ENCODE measurements at places on chromosomes 7 and 10.

DNA sequence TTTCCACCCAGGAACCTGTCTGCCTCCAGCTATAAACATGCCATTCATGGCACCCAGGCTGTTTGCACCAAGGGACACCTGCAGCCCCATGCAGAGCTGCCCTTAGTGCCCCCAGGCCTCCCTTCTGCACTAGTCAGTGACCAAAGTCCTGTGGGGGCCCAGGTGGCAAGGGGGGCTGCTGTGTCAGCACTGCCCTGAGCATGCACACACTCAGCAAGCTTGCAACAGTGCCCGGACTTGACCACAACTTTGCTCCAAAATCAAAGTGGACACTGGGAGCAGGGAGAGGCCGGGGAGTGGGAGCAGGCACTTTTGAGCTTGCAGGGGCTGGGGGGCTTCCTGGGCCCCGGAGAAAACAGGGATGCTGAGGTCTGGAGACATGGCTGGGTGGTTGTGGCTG lies 192.9 kb upstream of the MBL2 start:
- DNase-seq, result no peak

DNA sequence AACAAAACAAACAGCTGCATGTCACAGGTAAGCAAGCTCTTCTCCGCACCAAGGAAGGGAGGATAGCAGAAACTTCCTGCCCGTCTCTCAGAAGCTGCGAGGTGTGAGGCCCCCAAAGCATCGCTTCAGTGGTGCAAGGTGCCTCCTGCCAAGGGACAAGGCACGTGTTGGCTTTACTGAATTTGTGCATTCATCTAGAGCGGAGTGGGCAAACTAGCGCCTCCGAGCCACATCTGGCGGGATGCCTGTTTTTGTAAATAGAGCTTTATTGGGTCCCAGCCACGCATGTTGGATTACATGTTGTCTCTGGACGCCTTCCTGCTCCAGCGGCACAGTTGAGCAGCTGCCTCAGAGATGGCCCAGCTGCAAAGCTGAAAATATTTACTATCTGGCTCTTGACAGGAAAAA lies 27.7 kb downstream of the PHYH start:
- peak; percentile 24 for DNase-seq

DNA sequence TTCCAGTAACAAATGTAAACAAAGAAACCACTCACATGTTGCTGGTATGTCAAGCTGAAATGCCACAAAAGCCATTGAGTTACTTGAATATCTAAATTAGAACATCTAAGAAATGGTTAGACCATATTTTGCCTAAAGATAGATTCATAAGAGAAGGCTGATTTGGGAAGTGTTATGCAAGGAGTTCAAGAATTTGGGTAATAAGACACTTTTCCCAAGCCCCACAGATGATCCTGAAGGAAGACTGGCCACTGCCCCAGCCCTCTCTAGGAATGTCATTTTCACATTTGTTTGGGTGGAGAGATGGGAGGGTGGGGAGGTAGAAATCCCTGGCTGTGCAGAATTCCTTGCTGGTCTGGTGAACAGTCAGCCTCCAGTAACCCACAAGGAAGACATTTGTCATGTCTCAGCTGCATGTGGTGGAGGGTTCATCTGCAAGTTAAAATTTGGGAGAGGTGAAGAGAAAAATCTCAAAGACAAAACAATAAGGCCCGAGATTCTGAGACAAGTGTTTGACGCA lies 427.2 kb upstream of the KLF6 start:
- DNase-seq, result no peak

DNA sequence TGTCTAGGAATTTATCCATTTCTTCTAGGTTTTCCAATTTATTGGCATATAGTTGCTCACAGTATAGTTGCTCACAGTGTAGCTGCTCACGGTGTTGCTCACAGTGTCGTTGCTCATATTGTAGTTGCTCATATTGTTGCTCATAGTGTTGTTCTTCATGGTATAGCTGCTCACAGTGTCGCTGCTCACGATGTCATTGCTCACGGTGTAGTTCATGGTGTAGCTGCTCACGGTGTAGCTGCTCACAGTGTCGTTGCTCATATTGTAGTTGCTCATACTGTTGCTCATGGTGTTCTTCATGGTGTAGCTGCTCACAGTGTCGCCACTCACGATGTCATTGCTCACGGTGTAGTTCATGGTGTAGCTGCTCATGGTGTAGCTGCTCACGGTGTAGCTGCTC lies 7.7 kb upstream of the PRKAR1B start:
- no peak for DNase-seq

All from fibroblast of mammary gland (primary cell).